ENCODE measurements at places on chromosomes 13 and 19.
A peak's percentile ranks its signal among the peaks of the same experiment; 100 is the strongest.

DNA sequence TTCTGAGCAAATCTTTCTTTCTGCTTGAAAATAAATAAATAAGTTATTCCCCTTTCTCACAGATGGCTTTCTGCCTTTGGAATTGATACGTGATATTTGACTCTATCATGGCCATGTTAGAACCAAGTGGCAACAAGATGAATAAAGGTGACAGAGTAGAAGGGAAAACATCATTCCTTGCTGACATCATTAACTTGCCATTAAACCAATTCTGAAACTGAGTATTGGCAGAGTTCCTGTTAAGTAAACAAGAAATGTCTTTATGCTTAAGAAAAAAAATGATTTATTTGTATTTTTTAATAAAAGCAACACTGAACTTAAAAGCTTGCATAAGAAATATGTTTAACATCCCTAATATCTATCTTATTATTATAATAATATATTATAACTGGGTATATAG, 828.1 kb downstream of the PCDH9 start:
- DNase-seq = no peak

DNA sequence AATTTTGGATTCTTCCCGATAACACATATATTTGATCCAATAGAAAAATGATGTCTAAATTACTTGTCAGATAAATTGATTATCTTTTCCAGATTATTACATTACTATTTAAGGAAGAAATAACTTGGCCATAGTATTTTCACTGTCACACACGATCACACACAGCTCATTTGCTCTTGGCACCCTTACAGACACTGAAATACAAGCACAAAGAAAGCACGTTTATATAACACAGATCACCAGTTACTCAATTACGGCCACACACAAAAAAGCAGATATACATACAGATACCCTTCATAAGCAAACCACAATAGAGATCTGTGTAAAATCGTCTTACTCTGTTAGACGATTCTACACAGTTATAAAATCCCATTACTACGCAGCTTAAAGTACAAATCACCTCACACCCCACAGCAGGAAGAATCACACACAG, 716 bp upstream of the ZNF420 start:
- DNase-seq = no peak

- no peak for DNase-seq
Observed at GRCh38 chr19:35347930-35348298, 212 bp downstream of the FFAR1 start.

DNA sequence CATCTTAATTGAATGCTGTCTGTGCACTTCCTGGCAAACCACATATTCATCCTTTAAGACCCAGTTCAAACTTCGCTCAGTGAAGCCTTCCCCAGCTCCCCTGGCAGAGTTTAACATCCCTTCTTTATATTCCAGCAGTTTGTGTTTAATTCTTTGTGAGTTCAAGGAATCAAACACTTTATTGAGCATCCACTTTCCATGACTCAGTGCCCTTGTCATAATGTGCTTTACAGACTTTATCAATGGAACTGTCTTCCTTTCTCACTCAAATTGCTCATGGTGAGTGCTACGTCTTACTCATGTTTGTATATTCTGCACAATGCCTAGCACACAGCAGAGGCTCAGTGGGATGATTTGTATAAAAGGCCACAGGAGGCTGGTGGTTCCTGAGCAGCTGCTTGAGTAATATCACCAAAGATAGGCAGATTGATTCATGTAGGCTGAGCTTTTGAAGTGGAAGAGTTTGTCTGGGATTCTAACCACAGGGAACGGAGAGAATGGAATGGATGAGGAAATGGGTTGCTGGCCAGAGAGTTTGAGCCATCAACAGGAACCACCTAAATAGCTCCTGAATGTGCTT, 44.2 kb downstream of the SERTM1 start:
- DNase-seq = no peak

DNA sequence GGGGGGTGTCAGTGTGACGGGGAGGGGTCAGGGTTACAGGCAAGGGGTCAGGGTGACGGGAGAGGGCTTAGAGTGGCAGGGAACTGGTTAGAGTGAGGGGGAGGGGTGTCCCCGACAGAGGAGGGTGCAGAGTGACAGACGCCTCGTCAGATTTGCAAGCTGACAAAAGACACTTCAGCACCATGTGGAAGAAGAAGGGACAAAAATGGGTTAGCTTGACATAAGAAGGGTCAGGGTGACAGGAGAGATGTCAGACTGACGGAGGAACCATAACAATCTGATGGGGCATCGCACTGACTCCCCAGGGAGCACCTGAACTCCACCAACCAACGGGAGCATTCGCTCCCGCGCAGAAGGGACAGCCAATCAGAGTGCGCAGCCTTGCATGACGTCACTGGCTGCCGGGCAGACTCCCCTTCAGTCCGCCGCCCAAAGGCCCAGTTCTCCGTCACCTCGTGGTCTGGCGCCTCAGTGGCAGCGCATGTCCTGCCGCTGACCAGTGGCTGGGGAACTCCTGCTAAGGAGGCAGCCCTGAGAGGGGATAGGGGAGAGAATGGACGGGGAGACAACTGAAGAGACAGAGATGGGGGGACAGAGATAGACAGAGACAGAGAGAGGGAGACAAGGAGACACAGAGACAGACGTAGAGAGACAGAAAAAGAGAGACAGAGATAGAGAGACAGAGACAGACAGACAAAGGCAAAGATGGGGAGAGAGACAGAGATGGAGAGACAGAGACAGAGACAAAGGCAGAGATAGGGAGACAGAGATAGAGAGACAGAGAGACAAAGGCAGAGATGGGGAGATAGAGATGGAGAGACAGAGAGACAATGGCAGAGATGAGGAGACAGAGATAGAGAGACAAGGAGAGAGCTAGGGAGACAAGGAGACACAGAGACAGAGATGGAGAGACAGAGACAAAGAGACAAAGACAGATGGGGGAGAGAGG, 30.2 kb downstream of the C19orf81 start:
- DNase-seq = no peak

GRCh38 chr13:77737583-77738200, 40.2 kb downstream of the SLAIN1 start:
- DNase-seq = no peak

DNA sequence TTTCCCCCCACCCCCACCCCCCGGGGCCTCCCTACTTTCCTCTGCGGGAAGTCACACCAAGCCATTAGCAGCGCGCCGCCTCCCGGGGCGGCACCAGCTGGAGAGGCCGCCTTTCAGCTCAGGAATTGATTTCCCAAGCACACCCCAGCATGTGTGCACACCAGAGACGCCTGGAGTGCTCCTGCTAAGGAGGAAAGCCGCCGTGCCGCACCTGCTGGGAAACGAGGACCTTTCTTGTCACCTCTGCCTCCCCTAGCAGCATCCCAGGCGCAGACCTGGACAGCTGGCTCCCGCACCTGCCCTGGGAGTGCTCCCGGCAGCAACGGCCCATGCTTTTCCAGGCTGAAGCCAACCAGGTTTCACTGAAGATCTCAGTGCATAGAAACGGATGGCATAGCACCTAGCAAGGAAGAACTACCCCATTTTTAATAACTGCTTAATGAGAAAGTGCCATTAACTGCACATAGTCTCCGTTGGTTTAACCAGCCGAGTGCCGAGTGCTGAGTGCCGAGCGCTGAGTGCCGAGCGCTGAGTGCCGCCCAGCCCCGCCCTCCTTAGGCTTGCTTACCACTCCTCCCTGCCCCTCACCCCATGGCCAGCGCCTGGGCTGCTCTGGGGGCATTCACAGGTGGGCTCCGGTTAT, 165.0 kb downstream of the USP12 start:
- DNase-seq = no peak

DNA sequence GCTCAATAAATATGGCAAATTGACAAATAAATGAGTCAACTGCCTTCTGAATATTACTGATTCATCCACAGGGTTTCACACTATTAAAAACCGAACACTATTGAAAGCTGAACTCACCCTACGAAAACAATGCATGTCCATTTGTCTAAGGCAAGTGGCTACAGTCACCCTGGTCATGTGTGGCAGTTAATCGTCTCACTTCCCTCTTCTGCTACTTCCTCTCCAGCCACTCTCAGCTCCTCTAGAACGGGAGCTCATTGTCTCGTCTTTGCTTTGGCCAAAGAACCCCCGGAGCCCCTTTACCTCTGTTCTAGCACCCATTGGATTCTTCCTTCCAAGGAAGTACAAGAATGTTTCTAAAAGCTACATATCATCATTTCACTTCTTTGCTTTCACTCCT, 74.4 kb upstream of the ZNF599 start:
- no peak for DNase-seq

- DNase-seq = peak; percentile 85
Observed at GRCh38 chr19:17560205-17560595, 4.8 kb downstream of the COLGALT1 start.

GRCh38 chr13:31221057-31221456, 21.3 kb downstream of the B3GLCT start:
- DNase-seq = no peak

- DNase-seq = no peak
Observed at GRCh38 chr13:20411638-20412342, 113.9 kb downstream of the CRYL1 start.

DNA sequence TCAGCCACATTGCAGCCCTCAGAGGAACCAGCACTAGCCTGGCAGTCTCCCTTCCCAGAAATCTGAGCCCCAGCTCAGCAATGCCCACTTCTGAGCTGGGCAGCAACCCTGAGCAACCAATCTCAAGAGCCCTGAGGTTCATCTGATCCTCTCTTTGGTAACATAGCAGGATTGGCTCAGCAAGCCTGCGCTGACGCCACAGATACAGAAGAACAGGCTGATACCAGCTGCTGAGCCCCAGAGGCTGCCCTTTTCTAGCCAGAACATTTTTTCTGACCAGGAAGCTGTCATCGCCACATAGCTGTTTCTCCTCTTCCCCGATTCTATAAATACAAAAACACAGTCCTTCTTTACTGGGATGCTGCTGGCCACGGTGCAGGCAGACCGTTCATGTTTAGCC, 59.8 kb downstream of the TRPM4 start:
- DNase-seq = no peak

DNA sequence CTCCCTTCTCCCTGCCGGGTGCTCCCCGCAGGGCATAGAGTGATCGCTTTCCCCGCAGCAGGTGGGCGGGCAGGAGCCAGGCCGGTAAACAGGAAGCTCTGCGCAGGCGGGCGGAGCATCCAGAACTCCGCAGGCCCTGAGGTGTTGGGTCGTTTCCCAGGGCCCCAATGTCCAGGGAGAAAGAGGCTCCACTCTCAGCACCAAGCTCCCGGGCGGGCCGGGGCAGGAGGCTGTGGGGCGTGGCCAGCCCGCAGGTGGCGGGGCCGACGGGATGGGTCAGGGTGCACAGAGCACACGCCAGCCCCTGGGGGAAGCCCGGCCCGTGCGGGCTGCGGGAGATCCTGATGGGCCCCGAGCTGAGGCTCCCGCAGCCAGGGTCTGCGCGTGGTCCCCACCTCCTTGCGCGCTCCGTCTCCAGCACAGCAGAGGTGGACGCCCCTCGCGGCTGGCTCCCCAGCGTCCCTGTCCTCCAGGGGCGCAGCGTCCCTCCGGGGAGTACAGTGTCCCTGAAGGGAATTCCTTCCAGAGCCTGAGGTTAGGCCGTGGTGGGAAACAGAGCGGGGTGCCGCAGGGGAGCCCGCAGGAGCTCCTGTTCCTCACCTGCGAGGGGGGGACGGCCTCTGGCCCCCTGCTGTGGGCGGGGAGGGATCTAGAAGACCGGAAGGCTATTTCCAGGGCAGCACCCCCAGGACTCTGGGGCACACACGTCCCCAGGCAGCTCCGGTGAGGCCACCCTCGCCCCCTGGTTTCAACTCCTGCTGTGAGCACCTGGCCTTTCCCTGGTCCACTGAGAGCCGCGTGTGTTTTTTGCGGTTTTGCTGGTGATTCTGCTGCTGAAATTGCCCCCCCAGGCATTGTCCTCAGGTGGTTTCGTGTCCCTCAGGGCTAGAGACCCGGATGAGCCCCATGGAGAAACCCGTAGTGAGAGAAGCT, 12.2 kb downstream of the PIP5K1C start:
- DNase-seq = no peak

DNA sequence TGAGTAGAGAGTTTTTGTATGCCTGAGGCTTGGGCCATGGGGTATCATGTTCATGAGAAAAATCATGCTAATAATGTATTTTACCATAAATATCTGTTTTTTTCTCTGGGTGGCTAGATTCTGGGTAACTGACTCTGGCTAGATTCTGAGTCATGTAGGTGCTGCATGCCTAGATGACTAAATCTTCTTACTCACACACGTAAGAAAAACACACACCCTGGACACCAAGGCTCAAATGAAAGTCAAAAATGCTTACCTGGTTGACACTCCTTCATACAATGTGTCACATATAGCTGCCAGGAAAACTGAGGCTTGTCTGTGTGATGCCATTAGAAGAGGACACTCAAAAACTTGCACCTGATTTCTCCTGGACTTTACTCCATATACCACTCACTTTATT, 597.4 kb upstream of the SLITRK1 start:
- DNase-seq = no peak

GRCh38 chr19:5292453-5292821, 48.2 kb downstream of the PTPRS start:
- DNase-seq = no peak

DNA sequence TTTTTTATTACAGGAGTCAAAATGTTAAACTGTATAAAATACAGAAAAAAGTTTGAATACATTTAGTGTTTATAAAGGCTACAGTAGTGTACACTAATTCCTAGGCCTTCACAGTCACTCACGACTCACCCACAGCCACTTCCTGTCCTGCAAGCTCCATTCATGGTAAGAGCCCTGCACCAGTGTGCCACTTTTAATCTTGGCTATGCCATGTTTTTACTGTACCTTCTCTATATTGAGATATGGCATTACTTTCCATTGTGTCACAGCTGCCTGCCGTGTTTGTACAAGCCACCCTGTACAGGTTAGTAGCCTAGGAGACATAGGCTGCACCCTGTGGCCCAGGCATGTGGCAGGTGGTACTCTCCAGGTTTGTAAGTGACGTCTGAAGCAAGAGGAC, 32.1 kb downstream of the C1QTNF9 start:
- DNase-seq = no peak

- peak; percentile 53 for DNase-seq
Observed at GRCh38 chr13:113410472-113411201, 42.7 kb downstream of the ADPRHL1 start.

GRCh38 chr19:47032171-47032811, 12.7 kb downstream of the NPAS1 start:
- no peak for DNase-seq

DNA sequence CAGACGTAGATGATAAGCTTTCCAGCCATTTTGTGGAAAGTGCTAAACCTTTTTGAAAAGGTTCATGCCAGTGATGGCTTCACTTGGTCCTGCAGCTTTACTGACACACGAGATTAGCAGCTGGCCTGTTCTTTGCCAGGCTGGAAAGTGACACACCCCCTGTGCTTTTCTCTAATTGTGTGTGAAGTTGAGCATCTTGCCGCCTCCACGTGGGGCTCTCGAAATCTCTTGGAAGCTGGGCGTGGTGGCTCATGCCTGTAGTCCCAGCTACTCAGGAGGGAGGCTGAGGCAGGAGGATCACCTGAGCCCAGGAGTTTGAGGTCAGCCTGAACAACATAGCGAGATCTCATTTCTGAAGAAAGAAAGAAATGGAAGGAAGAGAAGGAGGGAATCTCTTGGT, 25.3 kb upstream of the EHD2 start:
- no peak for DNase-seq

All from HS-27A (cell line).